ENCODE measurements at places on chromosomes 11 and 22.

DNA sequence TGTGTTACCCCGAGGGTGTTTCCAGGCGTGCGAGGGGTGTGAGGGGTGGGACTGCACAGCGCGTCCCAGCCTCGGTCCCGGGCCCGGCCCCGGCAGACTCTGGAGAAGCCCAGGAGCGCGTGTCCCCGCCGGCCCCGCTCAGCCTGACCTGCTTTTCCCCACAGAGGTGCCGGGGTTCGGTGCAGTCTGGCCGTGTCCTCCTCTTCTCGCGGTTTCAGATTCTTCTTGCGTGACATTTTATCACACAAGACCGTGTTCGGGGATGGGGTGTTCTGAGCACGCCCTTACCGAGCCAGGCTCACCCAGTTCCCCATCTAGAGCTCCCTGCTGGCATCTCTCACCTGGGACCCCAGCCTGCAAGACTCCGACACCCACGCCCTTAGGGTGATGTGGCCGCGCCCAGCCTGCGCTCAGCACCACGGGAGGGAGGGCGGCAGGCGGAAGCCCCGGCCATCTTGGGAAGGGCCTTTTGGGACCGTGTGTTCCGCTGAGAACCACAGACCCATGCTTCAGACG, 775.6 kb downstream of the BRD1 start:
- peak; percentile 24 for DNase-seq

DNA sequence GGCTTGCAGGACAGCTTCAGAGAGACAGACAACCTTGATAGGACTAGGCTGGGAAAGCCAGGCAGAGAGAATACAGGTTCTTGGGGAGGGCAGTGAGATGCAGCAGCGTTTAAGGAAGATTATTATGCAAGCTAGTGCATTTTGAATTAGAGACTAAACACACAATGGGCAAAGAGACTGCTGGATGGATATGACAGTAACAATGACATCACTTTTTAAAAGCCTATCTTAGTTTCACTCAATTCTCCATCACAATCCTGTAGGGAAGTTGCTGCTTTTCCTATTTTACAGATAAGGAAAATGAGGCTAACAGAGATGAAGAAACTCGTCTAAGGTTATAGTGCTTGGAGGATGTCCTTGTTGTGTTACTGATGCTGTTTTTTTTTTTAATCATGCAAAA, 5.6 kb downstream of the JHY start:
- DNase-seq, result no peak

DNA sequence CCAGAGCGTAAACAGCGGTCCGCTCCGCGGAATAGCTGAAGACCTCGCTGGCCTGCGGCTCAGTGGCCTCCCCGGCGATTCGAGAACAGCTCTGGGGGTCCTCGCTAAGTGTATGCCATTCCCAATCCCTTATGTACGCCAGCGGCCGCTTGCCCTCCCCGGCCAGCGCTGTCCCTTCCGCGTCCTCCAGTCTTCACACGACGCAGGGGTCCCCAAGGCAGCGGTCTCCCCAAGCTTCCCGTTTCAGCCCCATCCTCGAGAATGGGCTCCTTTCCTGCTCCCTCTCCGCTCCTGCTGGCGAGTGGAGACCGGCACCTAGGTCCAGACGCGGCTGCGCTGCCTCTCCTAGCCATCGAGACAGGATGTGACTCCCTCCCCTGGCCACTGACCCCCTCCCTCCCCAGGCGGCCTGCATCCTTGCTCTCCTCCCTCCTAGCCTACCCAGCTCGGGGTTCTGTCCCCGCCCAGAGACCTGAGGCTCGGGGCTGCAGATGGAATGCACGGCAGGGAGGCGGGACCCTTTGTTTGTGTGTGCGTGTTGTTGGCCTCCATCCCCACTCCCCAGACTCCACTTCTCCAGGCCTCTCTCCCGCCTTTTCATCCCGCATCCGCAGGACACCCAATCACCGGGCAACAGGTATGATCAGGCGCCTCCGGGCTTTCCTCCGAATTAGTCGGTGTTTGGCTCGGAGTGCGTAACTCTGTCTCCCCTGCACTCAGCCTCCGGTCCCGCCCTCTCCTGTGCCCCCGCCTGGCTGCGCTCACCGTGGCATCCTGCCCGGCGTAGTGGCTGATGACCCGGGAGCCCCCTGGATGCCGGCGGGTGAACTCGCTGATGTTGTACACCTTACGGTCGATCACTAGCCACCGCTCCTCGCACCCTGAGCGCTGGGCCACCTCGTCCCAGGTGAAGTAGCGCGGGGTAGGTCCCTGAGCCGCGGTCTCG, 740 bp downstream of the FADS1 start:
- DNase-seq, result peak; percentile 73

- DNase-seq, result peak; percentile 5
These were observed 4.6 kb downstream of the RFPL1 start for GRCh38 chr22:29442976-29443375.

DNA sequence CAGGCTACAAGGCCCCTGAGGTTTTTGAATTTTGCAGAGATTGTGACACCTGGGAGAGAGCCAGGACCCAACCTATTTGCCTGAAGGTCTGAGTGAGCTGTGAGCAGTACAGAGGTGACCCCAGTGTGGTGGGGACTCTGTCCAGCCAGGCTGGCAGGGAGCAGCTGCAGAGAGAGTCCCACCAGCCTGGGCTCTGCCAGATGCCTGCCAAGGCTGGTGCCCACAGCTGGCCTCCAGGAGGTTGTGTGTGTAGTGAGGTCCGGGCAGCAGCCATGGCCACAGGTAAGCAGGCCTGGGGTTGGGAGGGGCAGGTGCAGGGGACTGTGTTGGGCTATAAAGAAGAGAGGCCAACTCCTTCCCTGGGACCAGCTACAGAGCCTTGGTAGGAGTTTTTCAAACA, 144.8 kb downstream of the CRYBB2 start:
- no peak for DNase-seq

DNA sequence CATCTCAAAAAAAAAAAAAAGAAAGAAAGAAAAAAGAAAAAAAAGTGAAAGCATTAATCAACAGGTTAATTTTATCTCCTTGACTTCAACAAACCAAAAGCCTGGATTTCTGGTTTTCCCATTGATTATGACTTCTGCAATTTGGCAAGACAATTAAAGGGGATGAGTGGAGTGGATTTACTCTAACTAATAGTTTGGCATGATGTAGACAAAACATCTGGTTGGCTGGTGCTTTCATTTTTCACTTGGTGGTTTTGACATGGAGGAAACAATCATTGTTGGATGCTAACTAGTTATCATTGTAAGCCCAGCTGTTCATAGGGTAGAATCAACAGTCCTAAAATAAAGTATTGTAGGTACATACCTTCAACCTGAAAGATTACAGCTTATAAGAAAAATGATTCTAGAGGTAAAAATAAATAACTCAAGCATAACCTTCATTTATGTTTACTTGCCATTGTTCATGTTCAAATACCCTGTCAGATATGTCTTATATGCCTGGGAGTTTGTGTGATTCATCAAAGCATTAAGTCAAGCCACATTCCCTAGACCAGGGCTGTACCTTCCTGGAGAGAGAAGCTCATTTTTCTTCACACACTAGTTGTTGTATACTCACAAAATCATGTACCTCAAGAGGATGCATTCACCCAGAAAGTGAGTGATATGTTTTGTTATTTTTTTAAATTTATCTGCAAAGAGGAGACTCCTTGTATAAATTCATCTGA, 15.1 kb downstream of the FIBIN start:
- DNase-seq, result no peak
